Activated CD8-positive, alpha-beta memory T cell treated with anti-CD3 and anti-CD28 coated beads for 48 hours (primary cell): ENCODE measurements at places on chromosomes 4 and X.
A peak's percentile ranks its signal among the peaks of the same experiment; 100 is the strongest.

- no peak for DNase-seq
Measured at GRCh38 chr4:181520790-181521189, 722.4 kb upstream of the TENM3 start.

GRCh38 chrX:153499876-153500275, 5.1 kb downstream of the BGN start:
- no peak for DNase-seq

DNA sequence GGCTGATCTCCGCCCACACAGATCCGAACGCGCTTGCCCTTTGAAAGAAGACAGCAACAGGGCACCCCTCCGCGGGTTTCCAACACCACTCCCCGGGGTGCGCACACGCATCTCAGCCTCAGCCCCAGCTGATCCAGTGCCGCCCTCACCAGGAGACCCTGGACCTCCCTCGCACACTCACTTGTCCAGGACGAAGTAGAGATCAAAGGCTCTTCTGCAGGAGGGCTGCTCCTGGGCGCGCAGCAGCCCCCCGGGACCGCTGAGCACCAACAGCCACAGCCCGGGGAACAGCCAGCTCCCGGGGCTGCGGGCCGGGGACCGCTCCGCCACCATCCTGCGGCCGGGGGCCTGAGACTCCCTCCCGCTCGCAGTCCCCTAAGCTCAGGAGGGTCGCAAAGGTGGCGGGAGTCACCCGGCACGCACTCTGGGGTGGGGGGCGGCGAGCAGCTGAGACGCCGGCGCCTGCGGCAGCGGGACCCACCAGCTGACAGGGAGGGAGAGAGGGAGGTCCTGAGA, 743 bp downstream of the ANTXR2 start:
- DNase-seq, result no peak

- DNase-seq, result no peak
Measured at GRCh38 chr4:70855464-70855863, 15.8 kb upstream of the GRSF1 start.

GRCh38 chr4:101086801-101087586, 260.3 kb downstream of the PPP3CA start:
- DNase-seq, result no peak

GRCh38 chr4:185534866-185535611, at the start of gene PDLIM3:
Gene PDLIM3, minus strand, starts transcription at chr4:185535507. Its CDS starts 73 bp downstream, at chr4:185535434.
- no peak for DNase-seq

- no peak for DNase-seq
Measured at GRCh38 chr4:117466388-117466787, 381.0 kb upstream of the TRAM1L1 start.

- DNase-seq, result no peak
Measured at GRCh38 chr4:122814426-122814825, 12.2 kb upstream of the FGF2 start.

- no peak for DNase-seq
Measured at GRCh38 chrX:15202454-15203177, 67.3 kb downstream of the ASB9 start.

DNA sequence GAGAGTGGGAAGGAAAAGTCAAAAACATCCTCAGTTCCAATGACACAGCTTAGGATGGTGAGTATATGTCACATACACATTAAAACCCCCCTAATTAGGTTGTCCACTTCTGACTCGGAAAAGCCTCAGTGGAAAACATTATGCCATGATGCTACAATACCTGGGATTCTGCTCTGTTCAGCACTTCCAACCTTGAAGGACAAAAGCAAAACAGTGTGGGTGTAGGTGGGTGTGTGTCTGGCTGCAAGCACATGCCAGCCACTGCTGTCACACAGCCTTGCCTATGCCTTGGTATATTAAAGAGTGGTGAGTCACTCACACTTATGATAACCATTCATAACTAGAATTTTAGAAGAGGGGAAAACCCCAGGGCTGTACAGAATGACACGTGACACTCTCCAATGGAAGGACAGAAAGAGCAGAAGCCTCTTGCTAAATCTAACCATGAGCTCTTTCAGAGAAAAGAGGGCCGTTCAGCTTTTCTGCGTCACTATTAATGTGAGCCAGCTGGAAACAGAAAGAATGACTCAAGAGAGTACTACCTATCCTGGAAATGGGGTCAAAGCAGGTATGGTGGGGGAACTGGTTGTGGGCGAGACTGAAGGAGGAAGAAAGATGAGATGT, 159.6 kb downstream of the TET2 start:
- DNase-seq, result peak; percentile 30

DNA sequence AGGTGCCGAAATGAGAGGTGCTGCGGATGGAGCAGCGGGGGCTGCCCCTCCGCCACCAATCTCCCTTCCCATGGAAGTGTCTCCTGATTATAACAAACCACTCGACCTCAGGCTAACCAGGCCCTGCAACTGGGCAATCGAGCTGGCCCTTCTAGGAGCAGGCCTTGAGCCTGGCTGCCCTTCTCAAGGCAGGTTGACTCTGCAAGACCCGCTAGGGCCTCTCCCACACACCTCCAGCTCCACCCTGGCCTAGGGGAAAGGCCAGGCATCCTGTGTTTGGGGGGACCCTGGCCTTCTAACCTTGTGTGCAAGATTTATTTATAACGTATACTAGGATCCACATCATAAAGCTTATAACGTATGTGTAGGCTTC, 3.7 kb upstream of the BCOR start:
- DNase-seq, result no peak

DNA sequence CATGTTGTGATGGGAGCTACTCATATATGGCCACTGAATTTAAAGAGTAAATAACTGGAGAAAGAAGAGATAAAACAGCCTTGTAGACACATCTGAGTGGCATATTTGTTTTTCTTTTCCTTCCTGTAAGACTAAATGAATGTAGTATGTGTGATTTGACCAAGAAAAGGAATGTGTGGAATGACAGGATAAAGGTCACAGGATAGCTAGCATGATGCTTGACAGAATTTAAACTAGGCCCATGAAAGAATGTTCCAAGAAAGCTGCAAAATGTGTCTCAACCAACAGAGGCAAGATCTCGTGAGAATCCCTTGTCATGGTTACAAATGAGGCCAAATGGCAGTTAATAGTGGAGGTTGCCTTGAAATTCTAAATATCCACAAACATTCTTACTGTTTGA, 137.0 kb downstream of the KCNIP4 start:
- no peak for DNase-seq

DNA sequence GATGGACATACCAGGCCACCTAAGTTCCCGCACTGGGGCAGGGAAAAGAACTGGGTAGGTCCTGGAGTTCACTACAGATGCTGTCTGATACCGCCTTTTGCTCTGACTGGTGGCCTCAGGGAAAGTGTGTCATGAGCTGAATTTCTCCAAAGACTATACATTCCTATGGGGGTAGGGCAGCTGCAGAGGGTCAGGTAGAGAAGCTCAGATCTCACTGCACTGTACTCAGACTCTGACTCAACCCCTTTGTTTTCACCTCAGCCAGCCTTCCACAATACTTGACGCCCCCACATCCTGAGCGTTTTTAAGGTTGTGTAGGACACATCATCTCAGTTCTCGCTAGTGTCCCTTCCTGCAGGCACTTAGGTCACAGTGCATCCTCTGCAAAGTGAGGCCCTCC, 7.8 kb downstream of the GATB start:
- DNase-seq, result no peak

DNA sequence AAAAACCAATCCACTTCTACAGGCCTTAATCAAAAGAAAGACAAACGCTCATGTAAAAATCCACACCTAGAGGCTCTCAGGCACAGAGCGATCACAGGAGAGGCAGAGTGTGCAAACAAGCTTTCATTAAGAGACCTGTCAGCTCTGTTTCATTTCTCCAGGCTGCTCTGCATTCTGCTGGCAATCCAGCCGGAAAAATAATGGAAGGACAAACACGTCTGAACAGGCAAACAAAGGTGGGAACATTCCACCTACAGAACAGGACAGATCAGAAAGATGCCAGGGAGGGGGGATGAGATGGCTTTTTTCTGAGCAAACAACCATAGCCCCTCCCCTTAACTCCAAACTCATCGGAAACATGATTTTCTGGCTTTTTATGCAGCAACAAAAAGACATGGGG, 9.7 kb downstream of the SOD3 start:
- no peak for DNase-seq

DNA sequence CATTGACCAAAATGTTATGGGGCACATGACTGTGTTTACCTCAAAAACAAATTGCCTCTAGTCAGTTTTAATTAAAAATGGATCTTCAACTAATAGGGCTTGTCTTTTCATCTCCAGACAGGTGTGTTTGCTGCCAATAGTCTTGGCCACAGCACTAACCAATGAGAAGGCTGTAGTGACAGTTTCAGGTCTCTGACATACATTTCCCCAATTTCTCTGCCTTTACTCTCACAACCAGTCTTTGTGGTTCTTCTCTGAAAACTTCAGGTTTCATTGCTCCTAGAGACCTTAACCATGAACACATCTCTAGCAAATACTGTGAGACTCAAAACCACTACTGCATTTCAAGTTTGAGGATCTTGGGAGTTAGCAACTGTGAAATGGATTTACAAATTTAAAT, 3.5 kb upstream of the EDNRA start:
- DNase-seq, result no peak

DNA sequence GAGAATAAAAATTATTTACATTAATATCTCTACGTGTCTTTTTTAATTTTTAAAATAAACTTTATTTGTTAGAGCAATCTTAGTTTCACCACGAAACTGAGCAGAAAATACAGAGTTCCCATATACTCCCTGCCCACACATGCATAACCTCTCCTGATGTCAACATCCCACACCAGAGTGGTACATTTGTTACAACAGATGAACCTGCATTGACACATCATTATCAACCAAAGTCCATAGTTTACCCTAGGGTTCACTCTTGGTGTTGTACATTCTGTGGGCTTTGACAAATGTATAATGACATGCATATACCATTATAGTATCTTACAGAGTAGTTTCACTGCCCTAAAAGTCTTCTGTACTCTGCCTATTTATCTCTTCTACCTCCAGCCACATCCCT, 110.6 kb upstream of the OTUD4 start:
- no peak for DNase-seq

- DNase-seq, result no peak
Measured at GRCh38 chrX:81174286-81174685, 27.4 kb downstream of the HMGN5 start.

DNA sequence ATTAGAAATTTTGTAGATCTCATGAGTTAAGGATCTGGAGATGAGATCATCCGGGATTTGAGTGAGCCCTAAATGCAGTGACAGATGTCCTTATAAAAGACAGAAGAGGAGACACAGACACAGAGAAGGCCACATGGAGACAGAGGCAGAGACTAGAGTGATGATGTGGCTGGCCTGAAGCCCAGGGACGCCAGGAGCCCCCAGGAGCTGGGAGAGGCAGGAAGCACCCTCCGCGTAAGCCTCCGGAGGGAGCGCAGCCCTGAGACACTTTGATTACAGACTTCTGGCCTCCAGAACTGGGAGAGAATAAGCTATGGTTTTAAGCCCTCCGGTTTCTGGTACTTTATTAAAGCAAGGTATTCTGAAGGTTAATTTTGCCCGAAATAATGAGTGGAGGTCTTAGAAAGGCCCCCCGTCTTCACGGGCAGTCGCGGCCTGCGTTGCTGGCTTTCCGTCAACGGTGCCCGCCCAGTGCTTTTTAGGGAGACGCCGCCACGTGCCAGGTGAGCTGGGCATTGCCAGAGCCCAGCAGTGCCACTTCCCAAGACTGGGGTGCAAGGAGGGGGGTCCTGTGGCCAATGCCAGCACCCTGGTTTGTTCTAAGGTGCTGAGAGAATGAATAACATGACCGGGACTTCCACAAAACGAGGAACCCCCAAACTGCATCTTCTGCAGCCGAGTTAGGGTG, 8.1 kb downstream of the DHRSX start:
- no peak for DNase-seq

DNA sequence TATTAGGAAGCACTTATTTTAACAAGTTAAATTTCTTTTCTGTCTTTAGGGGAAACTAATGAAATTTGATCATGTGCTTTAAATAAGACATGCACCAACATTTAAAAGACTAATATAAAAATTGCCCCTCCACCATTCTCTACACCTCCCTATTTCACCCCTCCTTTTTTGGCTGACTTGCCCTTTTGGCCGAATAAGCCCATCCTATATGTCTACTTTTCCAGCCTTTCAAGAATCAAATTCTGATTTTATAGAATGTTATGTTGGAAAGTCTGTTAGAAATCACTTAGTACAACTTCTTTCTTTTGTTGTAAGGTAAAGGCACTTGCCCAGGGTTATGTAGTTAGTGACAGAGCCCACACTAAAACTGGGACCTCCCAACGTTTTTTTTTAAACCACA, 1.8 kb downstream of the CAPN6 start:
- no peak for DNase-seq

GRCh38 chrX:53594354-53594753, 92.2 kb downstream of the HUWE1 start:
- DNase-seq, result no peak

GRCh38 chr4:54218736-54219135, 10.4 kb upstream of the PDGFRA start:
- DNase-seq, result no peak

GRCh38 chr4:184755278-184755677, 21.4 kb upstream of the CENPU start:
- DNase-seq, result no peak

DNA sequence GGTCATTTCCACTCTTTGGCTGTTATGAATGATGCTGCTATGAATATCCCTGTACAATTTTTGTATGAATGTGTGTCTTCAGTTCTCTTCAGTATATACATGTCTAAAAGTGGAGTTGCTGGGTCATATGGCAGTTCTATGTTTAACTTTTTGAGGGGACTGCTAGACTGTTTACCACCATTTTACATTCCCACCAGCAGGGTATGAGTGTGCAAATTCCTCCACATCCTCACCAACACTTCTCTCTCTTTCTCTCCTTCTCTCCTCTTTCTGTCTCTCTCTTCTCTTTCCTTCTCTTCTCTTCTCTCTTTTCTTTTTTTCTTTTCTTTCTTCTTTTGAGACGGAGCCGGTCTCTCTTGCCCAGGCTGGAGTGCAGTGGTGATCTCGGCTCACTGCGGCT, 7.8 kb downstream of the WWC2 start:
- DNase-seq, result no peak

DNA sequence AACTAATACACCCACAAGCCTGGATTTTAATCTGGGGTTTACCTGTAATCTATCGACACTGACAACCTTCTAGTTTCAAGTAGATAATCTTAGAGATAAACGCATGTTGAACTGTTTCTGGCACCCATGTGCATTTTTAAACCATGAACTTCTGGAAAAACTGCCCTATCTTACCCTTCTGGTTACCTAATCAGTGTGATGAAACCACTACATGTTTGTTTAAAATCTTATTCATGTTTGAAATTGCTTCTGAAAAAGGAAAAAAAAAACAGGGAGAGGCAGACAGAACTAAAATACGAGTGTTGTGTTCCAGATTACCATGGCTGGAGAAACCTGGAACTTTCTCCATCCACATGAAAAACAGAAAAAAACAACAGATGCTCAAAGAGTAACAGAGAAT, 139.3 kb downstream of the MID1IP1 start:
- no peak for DNase-seq

DNA sequence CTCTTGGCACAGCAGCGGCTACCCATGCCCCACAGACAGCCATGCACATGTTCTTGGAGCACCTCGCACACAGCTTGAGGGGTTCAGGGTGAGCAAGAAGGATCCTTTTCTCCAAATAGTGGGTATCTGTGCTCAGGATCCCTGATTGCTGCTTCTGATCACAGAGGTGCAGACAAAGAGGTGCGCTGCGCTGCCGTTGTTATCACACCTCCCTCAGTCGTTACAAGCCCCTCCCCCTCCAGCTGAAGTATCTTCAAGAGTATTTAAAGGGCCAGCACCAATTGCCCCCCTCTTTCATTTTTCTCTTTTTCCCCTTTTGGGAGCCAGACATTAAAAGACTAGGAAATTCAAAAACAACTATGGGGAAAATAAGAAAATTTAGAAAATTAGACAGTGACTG, 44.3 kb downstream of the NELFA start:
- DNase-seq, result no peak
